ENCODE measurements at places on chromosomes 12 and 14. TPM values are rescaled to one million over a fixed set of nuclear protein-coding genes. Genes with fewer than 3 reads are reported as not detected.

The TTC8 gene
- 1.9 TPM for total RNA-seq

The TEX22 gene
- 5.8 TPM for total RNA-seq

The SSPN gene
- not detected for total RNA-seq

The SPTB gene
- total RNA-seq = 0.05 TPM

The CIPC gene
- 14.3 TPM for total RNA-seq

The CMA1 gene
- total RNA-seq = not detected

The P2RX2 gene
- not detected for total RNA-seq

The RBM25 gene
- 87.8 TPM for total RNA-seq

All from activated naive CD4-positive, alpha-beta T cell treated with anti-CD3 and anti-CD28 coated beads, Interleukin-2, amount 10 ng/mL, durations not matched to agents 5 hours and 36 hours (primary cell).